ENCODE measurements at places on chromosomes 12 and 14.
A peak's percentile ranks its signal among the peaks of the same experiment; 100 is the strongest.

DNA sequence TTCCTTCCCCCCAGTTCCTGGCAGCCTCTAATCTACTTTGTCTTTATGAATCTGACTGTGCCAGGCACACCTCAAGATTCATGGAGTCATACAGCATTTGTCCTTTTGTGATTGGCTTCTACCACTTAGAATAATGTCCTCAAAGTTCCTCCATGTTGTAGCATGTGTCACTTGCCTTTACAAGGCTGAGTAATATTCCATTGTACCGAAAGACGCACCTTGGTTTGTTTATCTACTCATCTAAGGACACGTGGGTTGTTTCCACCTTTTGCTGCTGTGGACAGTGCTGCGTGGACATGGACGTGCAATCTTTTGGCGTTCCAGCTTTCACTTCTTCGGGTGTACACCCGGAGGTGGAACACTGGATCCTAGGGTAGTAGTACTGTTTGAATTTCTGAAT lies 33.5 kb downstream of the ANAPC7 start:
- no peak for DNase-seq

- DNase-seq: no peak
Observed at GRCh38 chr12:50104417-50105366, 884 bp downstream of the GPD1 start.

- DNase-seq: no peak
Observed at GRCh38 chr12:15988983-15989755, 78.0 kb downstream of the DERA start.

DNA sequence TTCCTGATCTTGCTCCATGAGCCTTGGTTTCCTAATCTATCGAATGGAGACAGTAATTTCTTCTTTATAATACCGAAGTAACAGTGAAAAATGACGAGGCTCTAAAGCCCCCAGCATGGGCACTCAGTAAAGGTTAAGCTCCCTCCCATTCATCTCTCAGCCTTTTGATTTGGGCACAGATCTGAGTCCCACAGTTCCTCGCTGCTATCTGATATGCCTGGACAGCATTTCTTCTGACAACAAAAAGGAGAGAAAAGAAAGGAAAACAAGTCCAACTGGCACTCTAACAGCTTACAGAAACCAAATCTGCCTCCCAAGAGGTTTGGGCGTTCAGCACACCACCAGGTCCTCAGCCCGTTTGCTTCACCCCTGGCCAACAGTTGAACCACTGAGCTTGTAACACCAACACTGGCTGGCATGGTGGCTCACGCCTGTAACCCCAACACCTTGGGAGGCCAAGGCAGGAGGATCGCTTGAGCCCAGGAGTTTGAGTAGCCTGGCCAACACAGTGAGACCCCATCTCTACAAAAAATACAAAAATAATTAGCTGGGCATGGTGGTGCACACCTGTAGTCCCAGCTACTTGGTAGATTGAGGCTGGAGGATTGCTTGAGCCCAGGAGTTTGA lies 19.5 kb downstream of the CCDC88C start:
- DNase-seq: no peak

DNA sequence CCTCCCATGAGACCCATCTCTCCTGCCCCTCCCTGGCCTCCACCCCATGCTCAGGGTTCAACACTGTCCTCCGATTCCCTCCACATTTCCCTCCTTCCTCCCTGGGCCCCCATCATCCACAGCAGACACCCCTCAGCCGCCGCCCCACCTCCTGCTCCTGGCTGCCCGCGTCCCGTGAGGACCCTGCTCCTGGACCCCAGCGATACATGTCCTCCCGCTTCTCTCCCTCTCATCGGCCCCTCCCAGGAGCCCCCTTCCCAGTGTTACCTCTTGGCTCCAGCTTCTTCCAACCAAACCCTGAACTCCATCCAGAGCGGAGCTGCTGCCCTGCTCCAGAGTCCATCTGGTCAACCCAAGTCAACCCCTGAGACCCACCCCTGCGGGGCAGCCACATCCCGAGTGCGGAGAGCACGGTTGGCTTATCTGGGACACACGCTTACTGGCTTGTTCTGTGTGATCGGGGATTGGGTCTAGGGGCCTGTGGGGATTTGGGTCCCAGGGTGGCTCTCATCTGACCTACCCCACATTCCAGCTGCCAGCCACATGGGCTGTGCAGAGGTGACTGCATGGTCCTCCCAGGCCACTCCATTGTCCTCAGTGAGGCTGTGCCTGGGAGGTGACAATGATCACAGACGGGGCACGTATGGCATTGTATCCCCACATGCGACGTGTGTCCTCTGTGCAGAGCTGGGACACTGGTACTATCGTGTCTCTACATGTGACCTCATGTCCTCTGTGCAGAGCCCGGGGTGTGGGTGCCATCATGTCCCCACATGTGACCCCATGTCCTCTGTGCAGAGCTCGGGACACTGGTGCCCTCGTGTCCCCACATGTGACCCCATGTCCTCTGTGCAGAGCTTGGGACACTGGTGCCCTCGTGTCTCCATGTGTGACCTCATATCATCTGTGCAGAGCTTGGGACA lies 333.6 kb downstream of the ADGRD1 start:
- DNase-seq: no peak

GRCh38 chr14:45905672-45906071 lies 652.7 kb upstream of the MIS18BP1 start:
- DNase-seq: no peak

- DNase-seq: peak; percentile 70
Observed at GRCh38 chr12:13175499-13175898, 21.0 kb upstream of the EMP1 start.

DNA sequence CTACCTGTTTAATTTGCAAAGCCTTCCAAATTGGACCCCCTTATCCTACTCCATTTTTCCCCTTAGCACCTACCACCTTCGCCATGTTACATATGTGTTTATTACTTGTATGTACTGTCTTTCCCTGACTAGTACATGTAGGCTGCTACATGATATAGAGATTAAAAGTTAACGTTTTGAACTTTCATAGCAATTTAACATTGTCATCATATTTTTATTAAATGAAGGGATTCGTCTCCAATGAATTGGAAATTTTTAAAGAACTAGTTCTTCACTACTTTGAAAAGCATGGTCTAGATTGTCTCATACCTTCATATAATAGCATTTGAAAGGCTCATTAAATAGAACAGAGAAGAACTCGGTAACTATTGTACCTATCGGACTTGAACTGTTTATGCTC lies 64.9 kb upstream of the REP15 start:
- DNase-seq: no peak

- no peak for DNase-seq
Observed at GRCh38 chr14:100025111-100025510, 40.1 kb upstream of the EVL start.

DNA sequence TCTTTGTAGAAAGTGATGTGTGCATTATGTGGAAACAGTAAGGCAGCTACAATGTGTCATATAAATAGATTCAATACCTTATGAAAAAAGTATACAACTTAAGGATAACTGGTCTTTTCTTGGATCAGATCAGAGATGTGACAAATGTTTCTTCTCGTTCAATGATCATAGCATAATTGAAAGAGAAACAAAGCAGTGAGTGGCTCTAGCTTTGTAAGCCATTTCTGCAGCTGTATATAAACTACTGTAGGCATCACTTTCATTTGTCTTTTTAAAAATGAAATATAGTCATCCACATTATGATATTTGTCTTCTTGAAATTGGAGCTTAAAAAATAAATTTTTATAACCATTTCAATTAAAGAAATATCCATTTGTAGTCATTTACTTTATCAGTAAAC lies 63.8 kb upstream of the LMO3 start:
- peak; percentile 28 for DNase-seq

DNA sequence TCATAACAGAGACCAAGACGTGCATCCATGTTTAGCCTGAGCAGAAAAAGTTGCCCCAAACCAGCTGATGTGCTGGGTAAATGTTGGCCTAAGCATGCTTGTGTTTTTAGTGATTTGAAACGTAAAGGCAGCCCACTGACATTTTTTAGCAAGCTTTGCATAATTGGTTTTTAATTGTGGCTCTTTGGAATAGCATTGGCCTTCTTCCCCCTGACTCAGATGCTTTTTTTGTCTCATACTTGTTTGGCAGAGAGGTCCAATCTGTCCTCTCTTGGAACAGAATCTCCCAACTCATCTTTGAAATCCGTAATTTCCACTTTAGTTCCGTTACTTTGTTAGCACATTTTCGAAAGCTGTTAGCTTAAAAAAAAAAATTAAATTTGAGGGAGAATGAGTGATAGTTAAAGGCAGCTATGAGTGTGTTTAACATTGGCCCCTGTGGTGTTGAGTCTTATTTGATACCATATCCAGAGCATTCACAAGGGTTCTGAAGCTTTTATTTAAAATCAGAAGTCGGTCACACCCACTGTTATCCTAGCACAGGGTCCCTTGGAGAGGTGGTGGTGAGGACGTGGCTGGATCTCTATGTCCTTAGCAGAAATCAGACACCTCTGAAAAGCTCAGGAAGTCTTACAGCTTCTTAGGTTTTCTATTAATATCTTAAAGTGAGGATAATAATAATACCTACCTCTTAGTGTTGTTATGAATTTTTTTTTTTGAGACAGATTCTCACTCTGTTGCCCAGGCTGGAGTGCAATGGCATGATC lies 15.6 kb downstream of the JDP2 start:
- no peak for DNase-seq

DNA sequence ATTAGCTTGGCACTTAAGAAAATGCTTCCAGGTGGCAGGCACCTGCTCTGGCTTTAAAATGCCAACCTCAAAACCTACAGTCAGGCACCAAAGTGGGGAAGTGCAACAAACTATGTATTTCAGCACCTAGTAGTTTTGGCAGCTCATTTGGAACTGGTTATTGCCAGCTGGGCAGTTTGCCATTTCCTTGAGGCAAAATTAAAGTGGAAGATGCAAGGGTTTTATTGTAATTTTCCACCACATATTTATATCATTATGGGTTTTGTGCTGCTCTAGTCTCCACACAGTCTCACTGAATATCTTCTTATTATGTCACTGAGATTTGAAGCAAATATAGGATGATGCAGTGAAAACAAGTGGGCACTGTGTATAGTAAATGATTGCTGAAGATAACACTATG lies 117.0 kb downstream of the PRKD1 start:
- peak; percentile 29 for DNase-seq

- DNase-seq: no peak
Observed at GRCh38 chr14:83561261-83561660, 1968.7 kb upstream of the FLRT2 start.

GRCh38 chr12:51009056-51009440 lies 17.1 kb downstream of the SLC11A2 start:
- DNase-seq: no peak
